Natural killer cell (primary cell): ENCODE measurements at places on chromosomes 1 and 21.

- DNase-seq = no peak
These were observed 15.8 kb downstream of the BEND5 start for GRCh38 chr1:48760857-48761256.

DNA sequence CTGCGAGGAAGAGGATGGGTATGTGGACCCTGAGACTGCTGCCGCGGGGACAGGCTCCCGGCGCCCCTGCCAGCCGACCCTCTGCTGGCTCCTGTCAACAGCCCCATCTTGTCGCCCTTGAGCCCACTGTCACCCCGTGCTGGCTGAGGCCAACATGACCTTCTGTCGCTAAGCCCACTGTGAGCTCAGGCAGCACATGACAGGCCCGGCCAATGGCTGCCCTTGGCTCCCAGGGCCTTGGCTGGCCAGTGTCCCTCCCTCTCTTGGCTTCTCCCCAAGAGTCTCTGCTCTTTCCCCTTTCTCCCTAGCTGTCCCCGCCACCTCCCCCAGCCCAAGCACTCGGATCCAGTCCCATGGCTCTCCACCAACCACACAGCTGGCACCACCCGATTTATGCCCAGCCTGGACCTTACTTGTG lies 3.5 kb downstream of the PEX10 start:
- no peak for DNase-seq

DNA sequence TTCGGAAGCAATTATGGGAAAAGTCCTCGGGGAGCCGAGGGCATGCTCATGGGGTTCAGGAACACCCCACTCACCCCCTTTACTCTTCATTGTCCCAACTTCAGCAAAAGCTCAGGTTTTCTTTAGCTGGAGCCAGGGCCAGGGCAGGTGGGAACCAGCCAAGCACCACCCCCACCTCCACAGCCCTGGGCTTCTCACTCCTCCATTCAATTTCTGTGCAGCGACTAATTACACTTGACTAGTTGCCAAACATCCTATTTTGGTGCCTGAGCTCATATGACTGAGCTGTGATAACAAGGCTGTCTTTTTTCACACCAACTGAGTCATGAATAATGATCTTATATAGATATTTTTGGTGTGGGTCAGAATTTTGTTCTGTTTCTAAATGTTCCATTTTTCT lies 257.2 kb upstream of the AJAP1 start:
- no peak for DNase-seq

DNA sequence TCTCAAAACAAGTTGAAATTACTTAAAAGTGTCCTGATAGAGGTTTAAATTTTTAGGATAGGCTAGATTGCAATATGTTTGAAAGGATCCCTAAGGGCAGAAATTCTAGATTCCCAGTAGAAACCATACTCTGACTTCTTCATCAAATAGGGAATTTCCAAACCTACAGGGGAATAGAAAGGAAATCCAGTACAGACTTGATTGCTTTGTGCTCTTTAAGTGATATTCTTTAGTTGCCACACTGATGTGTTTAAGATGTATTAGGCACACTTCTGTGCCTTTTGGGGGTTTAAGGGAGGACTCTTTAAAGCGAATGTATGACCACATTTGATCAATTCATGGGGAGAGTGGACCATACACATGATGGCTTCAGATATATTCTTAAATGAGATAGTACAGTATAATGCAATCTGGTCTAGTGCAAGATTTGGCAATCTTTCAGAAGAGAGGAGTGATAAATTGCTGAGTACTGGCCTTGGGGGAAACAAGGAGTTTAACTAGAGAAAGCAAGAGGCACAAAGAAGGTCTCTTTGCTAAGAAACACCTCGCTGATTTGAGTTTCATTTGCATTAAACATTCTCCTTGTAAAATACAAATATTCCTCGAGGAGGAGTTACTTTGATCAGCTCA lies 268.8 kb upstream of the NR5A2 start:
- DNase-seq = no peak

DNA sequence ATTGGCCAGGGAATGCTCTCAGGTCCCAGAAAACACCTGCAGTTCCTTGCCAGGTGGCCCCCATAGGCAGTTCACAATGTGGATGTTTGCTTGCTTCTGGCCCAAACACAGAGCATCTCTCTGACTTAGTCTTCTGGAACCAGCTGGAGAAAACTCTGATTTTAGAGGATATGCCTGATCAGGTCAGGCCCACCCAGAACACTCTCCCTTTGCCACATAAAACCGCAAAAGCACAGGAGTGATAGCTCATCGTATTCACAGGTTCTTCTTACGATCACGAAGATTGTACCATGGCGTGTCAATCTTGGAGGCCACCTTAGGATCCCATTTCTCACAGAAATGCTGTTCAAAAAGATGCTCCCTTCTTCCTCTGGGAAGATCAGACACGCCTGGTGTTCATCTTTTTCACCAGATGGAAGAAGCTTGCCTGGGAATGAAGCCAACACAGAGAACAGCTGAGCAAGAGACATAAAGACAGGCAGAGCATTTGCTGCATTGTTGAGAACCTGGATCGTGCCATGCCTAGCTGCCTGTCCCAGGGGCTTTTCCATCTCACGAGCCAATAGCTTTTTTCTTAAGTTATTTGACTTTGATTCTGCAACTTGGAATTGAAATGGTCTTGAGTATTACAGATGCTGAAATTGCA lies 11.6 kb upstream of the CD247 start:
- DNase-seq = no peak

DNA sequence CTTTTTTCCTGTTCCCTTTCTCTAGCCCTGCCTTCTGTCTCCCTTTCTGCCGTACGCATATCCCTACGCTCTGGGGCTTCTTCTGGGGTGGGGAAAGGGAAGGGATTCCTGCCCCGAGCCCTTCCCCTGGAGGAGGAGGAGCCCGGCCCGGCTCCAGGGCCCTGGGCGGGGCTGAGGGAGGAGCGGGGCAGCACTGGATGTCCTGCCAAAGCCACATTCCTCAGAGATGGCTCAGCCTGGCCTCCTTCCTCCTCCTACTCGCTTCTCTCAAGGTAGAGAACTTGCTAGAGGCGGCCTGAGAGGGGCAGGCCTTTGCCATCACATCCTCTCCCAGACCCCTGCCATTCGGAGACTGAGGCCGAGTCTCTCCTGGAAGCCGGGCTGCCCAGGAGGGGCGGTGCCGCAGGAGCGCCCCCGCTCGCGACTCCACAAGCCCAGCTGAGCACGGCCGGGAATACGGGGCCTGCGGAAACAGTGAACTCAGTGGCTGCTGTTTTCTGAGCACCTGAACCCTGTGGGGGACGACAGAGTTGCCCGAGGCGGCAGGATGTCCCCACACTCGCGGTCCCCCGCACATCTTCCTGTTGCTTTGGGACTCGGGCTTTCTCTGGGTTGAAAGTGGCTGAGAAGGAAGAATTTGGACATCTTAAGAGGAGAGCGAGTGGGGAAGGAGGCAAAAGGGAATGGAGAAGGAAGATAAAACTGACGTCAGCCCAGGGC lies 12.2 kb downstream of the ADAMTSL4 start:
- peak; percentile 74 for DNase-seq

GRCh38 chr1:69842326-69842725 lies 274.6 kb downstream of the LRRC7 start:
- DNase-seq = no peak

DNA sequence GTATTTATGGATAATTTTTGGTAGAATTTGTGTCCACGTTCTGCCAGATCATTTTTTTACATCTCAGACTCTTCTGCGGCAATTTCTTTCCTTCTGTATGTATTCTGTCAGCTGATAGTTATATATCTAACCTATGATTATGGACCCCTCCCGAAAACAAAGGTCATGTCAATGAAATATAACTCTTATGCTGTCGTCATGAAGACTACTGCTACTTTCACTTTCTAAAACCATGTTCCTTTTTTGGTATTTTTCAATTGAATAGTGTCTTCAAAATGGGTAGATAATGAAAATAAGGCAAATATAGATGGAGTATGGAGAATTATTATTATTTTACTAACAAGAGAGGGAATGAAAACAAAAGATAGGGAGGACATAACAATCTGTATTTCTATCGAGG lies 3.2 kb downstream of the ANGPTL1 start:
- no peak for DNase-seq

DNA sequence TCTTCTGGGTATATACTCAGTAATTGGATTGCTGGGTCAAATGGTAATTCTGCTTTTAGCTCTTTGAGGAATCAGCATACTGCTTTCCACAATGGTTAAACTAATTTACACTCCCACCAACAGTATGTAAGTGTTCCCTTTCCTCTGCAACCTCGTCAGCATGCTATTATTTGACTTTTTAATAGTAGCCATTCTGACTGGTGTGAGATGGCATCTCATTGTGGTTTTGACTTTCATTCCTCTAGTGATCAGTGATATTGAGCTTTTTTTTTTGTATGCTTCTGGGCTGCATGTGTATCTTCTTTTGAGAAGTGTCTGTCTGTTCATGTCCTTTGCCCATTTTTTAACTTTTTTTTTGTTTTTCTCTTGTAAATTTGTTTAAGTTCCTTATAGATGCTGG lies 279.4 kb downstream of the PTGER3 start:
- DNase-seq = no peak

DNA sequence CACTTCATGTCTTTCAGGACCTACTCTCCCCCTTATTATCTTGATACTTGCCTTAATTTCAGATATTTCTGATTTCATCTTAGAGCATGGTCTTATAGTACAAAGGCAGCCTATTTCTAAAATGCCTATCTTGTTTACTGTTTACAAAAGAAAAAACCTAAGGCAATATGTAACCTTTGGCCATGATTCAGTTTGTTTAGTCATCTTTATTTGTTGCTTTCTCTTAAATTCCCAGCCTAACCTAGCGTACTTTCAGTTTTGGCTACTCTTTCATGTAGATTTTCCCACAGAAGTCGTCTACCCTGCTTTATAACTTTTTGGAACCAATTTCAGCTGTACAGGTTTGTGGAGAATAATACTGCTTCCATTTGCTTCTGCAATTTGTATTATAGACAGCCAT lies 81.8 kb downstream of the KIF1B start:
- no peak for DNase-seq

- peak; percentile 43 for DNase-seq
These were observed 857 bp downstream of the GPX7 start for GRCh38 chr1:52602856-52603600.

DNA sequence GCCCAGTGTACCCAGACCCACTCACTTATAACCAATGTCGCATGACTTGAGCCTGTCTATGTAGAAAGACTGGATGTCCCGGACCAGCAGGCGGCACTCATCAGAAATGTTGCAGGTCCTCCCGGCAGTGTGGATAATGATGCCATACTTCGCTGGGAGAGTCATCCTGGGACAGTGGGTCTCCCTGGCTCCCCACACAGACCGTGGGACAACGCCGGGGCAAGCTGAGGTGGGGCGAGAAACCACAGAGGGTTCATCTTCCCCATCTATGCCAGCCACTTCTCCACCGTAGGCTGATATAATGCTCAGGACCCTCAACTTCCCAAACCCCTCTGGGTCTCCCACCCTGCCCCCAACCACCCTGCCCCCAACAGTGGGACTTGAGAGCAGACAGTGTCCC lies 8.3 kb downstream of the PGLYRP4 start:
- DNase-seq = no peak

DNA sequence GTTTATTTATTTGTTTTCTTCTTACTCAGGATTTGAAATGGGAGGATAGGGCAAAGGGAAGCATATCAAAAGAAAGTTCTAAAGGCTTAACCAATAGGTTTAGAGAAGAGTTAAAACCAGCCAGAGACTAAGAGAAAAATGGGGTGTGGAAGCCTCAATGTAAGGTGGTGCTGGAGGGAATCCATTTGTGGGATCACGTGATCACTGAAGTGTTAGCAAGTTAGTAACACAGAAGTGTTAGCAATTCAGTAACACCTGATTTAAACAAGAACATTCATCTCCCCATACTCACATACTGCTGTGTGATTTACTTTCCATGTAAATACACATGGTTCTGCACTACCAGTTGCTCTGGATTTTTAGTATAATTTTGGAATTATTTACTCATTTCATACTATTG lies 451.2 kb downstream of the DISC1 start:
- no peak for DNase-seq

DNA sequence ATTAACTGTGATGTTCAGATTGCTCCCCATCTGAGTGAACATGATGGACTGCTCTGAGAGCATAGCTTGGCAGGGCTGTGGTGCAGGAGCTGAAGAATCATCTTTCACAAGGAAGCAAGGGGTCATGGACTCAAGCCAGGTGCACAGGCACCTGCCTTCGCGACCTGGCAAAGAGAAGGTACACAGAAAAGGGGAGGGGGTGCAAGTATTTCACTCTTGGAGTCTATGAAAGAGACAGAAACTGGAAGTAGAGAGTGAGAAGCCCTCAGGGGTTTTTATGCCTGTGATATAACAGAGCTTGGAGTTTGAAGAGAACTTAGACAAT lies 232.6 kb upstream of the PLXNA2 start:
- no peak for DNase-seq

GRCh38 chr1:243420946-243421685 lies 165.3 kb downstream of the SDCCAG8 start:
- no peak for DNase-seq

DNA sequence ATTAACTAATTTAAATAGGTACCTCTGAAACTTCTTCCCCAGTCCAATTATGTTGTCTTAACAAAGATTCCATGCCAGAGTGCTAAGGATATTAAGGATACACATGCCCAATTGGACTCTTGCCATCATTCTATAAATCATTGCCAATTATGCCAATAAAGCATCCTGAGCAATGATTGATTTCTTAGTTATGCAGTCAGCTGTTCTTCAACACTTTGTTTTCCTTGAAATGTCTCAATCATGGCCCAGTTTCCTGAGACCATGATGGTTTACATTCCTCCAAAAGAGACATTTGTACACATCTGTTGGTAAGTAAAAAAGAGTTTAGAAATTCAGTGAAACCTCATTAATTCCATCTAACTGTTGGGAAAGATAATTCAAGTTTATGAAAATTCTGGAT lies 180.4 kb upstream of the PKN2 start:
- DNase-seq = no peak

GRCh38 chr1:149962039-149962647 lies 25.5 kb upstream of the MTMR11 start:
- peak; percentile 80 for DNase-seq

GRCh38 chr21:41032541-41032940 lies 135.4 kb upstream of the BACE2 start:
- no peak for DNase-seq

GRCh38 chr1:85847356-85847755 lies 139.1 kb upstream of the ZNHIT6 start:
- DNase-seq = no peak

- DNase-seq = no peak
These were observed 357.3 kb downstream of the NPHP4 start for GRCh38 chr1:5634893-5635292.

DNA sequence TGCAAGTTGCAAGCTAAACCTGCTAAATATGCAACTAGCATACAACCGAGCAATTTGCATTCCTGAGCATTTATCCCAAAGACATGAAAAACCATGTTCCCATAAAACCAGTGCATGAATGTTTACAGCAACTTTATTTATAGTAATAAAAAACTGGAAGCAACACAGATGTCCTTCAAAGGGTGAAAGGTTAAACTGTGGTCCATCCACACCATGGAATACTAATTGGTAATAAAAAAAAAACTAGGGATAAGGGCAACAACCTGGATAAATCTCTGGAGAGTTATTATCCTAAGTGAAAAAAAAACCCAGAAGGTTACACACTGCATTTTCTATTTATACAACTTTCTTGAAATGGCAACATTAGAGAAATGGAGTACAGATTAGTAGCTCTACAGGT lies 474.1 kb downstream of the SMYD3 start:
- no peak for DNase-seq
